ENCODE measurements at places on chromosomes 2 and 18.

- no peak for DNase-seq
Observed at GRCh38 chr18:22974001-22974400, 40.9 kb downstream of the RBBP8 start.

DNA sequence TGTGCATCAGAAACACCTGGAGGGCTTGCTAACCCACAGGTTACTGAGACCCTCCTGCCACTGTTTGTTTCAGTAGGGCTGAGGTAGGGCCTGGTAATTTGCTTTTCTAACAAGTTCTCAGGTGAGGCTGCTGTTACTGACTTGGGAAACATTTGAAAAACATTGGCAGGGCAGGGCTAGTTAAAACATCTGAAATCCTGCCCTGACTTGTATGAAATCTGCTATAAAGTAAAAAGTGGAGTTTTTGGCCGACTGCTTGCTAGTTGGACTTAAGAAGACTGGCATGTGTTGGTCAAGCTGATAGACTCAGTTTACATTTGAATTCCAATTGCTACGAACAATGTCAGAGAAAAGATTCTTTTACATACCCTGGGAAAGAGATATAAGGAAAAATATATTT lies 111.6 kb upstream of the DLX2 start:
- no peak for DNase-seq

- DNase-seq: no peak
Observed at GRCh38 chr18:36828157-36828629, 609 bp downstream of the TPGS2 start.

DNA sequence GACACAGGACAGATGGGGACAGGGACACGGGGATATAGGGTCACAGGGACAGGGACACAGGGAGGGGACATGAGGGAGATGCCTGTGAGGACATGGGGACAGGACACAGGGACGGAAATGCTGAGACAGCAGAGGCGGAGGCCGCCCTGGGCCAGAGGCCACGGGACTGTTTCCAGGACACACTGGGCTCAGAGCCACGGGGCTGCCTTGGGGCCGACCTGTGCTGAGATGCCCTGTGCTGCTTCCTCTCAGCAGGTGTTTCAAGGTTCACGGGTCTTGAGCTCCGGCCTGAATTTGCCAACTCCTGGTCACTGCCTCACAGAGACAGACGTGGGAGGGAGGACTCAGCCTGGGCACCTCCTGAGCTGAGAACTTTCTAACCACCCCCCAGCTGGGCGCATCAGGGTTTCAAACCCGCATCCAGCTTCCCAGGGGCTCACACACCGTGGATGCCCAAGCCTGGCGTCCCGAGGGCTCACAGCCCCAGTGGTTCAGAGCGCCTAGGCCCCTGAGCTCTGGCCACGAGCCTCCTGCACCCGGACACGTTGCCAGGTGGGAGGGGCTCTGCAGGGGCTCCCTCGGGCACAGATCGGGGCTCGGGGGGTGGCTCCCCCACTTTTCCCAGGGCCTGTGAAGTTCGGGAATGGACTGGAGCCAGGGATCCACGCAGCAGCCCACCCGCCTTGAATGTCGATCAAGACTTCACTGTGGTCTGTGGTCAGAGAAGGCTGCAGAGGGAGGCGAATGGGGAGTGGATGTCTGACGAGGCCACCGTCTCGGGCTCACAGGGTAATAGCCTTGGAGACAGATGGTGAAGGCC lies 64.1 kb downstream of the SLC66A2 start:
- no peak for DNase-seq

- DNase-seq: no peak
Observed at GRCh38 chr2:196077821-196078220, 9.2 kb upstream of the DNAH7 start.

DNA sequence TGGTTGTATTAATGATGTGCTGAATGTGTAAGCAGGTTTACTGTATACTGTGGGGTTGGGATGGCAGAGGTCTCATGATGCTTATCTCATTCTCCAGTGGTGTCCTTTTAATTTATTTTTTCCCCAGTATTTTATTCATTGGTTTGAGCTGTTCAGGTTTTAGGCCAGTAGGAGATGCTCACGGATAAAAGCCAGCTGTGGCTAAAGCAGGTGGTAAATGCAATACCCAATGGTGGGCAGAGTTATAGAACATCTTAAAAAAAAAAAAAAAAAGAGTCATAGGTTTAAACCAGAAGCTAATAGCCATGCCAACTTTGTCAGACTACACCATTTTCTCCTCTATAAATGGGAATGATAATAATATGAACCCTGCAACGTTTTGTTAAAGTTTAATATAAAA lies 57.8 kb upstream of the NEUROD1 start:
- no peak for DNase-seq

GRCh38 chr2:74886251-74886650 lies 52.3 kb downstream of the HK2 start:
- DNase-seq: no peak

- DNase-seq: peak; percentile 55
Observed at GRCh38 chr2:160613466-160614153, 120.0 kb upstream of the RBMS1 start.

GRCh38 chr2:64914735-64915509 lies 74.3 kb upstream of the SLC1A4 start:
- peak; percentile 9 for DNase-seq

GRCh38 chr2:159153063-159153462 lies 133.4 kb downstream of the WDSUB1 start:
- DNase-seq: no peak

DNA sequence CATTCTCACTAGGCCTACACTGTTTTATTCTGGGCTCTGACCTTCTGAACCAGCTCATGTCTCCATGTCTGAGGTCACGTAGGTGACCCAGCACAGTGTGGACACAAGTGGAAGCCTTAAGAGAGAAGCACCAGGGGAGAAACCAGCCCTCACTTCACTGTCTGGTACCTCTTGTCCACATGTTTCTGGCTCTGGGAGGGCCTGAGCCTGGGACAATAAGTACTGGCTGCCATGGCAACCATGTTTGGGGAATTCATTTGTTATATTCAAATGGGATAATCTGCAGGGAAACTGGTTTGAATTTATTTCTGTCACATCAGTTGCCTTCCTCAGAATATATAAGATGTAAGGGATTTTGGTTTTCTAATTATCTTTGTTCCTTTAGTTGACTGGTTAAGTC lies 23.3 kb downstream of the MYO3B start:
- no peak for DNase-seq

DNA sequence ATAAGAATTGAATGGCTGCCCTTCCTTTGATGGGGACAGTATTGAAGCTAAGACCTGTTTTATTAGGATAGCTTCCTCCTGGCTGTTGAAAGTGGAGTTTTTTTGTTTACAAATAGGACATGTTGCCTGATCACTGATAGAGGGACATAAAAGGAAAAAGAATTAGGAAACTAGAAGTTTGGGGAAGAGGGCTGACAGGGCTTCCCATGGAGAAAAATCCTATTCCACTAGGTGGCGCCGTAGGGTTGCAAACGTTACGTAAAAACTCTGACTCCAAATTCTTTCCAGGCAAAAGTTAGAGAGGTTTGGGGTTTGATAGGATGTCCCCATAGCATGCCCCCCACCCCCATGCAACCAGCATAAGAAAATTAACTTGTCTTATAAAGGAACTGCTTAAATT lies 11.1 kb upstream of the RBFA start:
- DNase-seq: no peak

DNA sequence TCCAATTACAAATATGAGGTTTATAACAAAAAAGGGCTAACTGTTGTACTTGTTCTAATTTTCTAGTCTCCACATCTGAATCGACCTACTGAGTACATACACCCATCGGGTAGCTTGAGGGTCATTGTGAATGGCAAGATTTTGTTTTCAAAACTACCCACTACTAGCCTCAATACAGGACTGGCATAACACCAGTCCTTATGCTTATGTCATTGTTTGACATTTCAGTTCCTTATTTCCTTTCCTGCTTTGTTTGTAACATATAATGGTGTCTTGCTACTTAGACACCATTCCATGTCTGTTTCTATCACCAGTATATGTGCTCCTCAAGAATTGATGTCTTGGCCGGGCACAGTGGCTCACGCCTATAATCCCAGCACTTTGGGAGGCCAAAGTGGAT lies 86.0 kb downstream of the EPHA4 start:
- DNase-seq: no peak

DNA sequence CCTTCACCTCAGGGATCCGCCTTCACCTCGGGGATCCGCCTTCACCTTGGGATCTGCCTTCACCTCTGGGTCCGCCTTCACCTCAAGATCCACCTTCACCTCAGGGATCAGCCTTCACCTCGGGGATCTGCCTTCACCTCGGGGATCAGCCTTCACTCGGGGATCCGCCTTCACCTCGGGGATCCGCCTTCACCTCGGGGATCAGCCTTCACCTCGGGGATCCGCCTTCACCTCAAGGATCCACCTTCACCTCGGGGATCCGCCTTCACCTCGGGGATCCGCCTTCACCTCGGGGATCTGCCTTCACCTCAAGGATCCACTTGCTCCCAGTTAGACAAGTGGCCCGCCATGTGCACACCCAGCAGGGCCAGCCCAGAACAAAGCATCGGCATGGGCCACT lies 7.3 kb downstream of the KIF1A start:
- no peak for DNase-seq

- no peak for DNase-seq
Observed at GRCh38 chr18:63155169-63155852, 164.3 kb downstream of the BCL2 start.

DNA sequence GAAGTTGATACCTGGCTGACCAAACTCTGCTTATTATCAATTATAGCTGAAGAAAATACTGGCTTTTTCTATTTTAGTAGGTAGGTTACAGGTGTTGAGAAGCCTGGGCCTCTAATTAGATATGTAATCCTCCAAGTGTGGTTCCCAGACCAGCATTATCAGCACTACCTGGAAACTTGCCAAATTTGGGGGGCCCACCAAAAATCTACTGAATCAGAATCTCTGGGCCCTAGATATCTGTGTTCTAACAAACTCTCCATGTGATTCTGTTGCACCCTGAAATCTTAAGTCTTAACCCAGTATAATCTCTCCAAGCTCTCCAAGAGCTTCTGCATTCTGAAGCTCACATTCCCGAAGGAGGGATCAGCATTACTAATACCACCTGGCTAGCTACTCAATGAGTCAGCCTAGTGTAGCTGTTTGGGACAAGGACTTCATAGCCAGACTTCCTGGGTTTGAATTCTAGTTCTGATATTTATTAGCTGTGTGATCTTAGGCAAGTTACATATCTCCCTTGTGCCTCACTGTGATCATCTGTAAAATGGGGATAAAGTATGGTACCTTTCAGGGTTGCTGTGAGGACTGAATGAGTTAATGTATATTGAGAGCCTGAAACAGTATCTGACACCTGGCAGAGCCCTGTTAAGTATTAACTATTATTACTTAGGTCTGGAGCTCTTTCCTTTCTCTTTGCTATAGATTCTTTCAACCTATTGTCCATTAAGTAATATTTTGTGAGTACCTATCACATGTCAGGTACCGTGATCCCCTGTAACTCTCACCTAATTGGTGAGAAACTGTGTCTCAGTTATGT lies 94.1 kb upstream of the CD302 start:
- peak; percentile 30 for DNase-seq

GRCh38 chr2:10045561-10046355 lies 2.4 kb downstream of the KLF11 start:
- DNase-seq: no peak

DNA sequence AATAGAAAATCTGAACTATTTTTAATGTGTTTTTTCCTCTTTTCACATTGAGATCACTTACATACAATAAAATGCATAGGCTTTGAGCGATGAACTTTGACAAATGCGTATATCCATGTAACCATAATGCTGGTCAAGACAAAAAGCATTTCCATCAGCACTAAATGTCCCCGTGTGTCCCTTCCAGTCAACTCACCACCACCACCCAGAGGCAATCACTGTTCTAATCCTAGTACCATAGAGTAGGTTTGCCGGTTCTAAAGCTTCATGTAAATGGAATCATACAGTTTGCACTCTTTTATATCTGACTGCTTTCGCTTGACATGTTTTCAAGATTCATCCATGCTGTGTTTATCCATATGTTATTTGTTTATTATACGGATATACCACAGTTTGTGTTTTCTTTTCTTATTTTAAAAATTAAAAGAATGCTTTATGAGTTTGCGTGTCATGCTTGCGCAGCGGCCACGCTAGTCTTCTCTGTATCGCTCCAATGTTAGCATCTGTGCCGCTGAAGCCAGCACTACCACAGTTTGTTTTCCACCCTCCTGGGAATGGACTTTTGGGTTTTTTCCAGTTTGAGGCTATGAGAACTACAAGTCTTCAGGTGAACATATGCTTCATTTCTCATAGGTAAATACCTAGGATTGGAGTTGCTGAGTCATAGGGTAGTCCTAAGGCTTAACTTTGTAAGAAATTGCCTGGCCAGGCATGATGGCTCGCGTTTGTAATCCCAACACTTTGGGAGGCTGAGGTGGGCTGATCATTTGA lies 197.5 kb upstream of the CHAC2 start:
- DNase-seq: no peak

DNA sequence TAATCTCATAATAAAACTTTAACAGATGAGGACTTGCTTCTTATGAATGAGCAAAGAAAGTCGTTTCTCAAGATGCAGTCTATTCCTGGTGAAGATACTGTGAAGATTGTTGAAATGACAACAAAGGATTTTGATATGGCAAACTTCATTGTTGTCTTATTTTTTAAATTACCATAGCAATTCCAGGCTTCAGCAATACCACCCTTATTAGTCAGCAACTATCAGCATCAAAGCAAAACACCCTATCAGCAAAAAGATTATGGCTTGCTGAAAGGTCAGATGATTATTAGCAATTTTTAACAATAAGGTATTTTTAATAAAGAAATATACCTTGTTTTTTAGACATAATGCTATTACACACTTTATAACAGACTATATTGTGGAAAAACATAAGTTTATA lies 88.3 kb downstream of the COL5A2 start:
- no peak for DNase-seq

DNA sequence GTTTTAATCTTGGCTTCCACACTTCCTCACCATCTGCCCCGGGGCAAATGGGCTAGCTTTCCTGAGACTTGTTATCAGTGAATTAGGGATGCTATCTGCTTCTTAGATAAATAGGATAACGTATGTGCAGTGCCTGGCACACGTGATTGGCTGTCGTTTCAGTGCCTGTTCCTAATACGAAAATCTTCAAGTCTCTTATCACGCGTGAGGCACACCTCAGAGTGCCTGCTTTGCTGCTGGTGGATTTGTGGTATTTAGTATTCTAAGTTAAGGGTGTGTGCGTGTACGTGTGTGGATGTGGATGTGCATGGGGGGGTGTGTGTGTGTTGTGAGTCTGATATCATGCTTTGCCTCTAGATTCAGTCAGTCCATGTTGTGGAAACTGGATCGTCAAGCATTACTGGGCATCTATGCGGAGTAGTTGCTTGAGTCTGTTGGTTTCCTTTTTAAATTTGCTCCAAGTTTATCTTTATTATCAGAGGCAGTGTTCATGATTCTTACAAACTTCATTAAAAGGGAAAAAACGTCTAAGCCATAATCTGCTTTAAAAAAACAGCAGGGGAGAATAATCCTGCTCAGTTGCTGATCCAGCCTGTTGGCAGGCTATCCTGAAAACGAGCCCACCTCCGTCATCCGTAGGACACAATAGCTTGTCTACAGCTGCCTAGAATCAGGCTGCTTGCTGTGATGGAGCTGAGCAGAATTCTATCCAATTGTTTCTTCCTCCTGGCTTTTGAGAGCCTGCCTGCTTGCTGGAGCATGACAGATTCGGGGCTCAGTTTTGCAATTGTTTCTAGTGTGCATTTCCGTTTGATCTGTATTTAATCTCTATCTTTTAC lies 6.6 kb downstream of the SH3RF3 start:
- no peak for DNase-seq

GRCh38 chr2:156601855-156602551 lies 165.8 kb downstream of the GPD2 start:
- DNase-seq: no peak

GRCh38 chr18:36947820-36948348 lies 119.0 kb downstream of the KIAA1328 start:
- no peak for DNase-seq

GRCh38 chr18:5444847-5445246 lies 99.0 kb downstream of the EPB41L3 start:
- DNase-seq: no peak

Measured in fibroblast of skin of left biceps (primary cell).